Kidney (tissue), 22 donors: ENCODE measurements at places on chromosomes 7 and 10. TPM values are rescaled to one million over a fixed set of nuclear protein-coding genes. Genes with fewer than 3 reads are reported as not detected.
A peak's percentile ranks its signal among the peaks of the same experiment; 100 is the strongest.

ERCC6 gene
- 5.0 TPM for polyA plus RNA-seq

GRCh38 chr10:117677890-117678500 lies 135.4 kb downstream of the EMX2 start:
- no peak for DNase-seq

GRCh38 chr10:78910886-78911285 lies 157.9 kb upstream of the ZMIZ1 start:
- no peak for DNase-seq

DNA sequence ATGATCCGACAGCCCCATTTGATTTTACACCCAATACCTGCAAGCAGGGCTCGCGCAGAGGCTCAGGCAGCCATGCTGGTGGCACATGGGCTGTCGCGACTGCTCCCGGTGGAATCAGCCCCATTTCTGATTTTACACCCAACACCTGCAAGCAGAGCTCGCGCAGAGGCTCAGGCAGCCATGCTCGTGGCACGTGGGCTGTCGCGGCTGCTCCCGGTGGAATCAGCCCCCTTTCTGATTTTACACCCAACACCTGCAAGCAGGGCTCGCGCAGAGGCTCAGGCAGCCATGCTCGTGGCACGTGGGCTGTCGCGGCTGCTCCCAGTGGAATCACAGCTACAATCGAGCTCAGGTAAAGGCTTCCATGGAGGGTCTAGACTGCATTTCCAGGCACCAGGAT lies 244.1 kb downstream of the PTPRN2 start:
- no peak for DNase-seq

CPVL gene
- 104 TPM for polyA plus RNA-seq

- no peak for DNase-seq
Observed at GRCh38 chr10:58740620-58741369, 228.1 kb downstream of the BICC1 start.

DNA sequence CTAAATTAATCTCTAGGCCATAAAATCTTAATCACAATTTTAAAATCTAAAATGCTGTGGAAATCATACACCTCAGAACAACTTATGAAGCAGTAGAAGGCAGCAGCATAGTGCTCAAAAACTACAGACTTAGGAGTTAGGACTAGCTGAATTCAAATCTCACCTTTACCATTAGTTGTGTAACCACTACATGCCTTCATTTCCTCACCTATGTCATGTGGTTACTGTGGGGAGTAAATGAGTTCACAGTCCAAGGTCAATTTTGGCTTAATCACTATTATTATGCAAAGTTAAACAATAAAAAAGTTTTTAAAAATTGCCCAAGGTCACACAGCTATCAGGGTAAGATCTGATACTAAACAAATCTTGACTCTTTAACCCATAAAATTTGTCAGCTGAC lies 37.0 kb downstream of the SNX13 start:
- no peak for DNase-seq

ACTA2 gene
- polyA plus RNA-seq, result 378 TPM

ZNF789 gene
- 10.6 TPM for polyA plus RNA-seq

TRPV6 gene
- polyA plus RNA-seq, result 5.5 TPM

ATP6V0A4 gene
- polyA plus RNA-seq, result 140 TPM

- DNase-seq, result no peak
Observed at GRCh38 chr7:99449326-99449725, 10.6 kb downstream of the CPSF4 start.

- DNase-seq, result no peak
Observed at GRCh38 chr10:51369903-51370302, 295.6 kb downstream of the PRKG1 start.

- DNase-seq, result peak; percentile 95
Observed at GRCh38 chr10:4825868-4826791, at the start of gene AKR1E2. TSS of gene AKR1E2 (plus strand) at chr10:4826207. CDS start at chr10:4826325, 118 bp downstream.

MMS19 gene
- 49.7 TPM for polyA plus RNA-seq

DNA sequence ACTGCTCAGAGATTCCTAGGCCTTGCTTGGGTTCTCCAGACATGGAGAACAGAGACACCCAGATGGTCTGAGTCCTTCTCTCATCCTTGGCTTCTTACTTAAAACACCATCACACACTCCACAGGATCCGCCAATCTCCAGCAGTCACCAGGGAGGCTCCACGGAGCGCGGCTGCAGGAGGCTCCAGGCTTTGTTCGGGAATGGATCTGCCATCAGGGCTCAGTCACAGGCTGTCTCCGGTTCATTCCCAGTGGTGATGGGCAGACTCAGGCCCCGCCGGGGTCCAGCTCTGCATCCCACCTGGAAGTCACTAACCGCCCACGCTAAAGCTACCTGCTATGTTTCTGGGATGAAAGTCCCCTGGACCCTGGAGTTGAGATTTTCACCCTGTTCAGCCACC lies 312.9 kb downstream of the TCERG1L start:
- DNase-seq, result no peak

DNA sequence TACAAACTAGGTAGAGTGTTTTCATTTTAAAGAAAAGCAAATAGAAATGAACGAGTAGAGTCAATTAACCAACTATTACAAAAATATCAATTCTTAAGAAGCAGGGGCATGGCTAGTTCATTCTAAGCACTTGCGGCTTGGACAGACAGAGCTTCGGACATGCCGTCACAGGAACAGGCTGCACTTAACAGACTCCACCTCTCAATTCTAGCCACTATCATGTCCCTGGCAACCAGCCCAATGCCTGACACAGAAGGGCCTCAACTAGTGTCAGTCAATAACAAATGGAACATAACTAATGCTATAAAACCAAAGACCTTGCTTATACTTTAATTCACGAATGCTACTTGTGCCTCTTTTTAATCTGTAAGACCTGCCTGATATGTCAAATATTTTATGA lies 74.4 kb downstream of the TPK1 start:
- no peak for DNase-seq

DNA sequence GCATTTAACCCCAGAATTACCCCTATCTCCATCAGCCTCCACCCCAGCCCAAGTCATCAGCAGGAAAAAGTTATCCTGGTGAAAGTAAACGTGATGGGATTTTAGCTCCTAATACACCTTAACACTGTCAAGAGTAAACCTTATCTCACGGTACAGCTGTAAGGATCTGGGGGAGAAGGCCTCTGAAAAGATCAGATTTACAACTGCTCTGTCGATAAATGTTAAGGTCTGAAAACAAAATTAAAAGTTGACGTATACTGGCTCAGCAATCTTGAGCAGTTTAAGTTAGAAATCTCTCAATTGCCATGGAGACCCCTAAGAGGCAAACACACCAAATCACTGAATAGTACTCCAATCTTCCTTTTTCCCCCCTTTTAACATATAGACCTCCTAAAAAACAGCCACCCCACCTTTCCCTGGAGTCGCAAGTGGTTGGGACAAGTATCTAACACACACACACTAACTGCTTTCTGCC lies 6.1 kb downstream of the SKAP2 start:
- DNase-seq, result no peak

CFAP46 gene
- 3.8 TPM for polyA plus RNA-seq

DNA sequence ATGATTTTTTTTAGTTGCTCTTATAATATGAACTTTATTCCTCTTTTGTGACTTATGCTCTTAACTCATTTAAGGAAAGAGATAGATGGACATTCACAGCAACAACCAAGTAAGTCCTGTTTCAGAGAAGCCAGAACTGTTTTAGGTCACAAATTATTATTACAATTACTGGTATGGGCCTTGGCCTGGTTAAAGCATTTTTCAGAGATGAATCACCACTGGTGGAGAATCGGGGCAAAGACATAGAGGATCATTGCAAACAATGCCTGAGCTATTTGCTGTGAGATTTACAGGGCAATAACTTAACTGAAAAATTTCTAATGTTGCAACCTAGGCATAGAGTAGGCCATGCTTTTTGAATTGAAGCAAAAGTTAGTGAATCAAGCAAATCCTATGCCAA lies 138.0 kb upstream of the YAE1 start:
- no peak for DNase-seq

DNA sequence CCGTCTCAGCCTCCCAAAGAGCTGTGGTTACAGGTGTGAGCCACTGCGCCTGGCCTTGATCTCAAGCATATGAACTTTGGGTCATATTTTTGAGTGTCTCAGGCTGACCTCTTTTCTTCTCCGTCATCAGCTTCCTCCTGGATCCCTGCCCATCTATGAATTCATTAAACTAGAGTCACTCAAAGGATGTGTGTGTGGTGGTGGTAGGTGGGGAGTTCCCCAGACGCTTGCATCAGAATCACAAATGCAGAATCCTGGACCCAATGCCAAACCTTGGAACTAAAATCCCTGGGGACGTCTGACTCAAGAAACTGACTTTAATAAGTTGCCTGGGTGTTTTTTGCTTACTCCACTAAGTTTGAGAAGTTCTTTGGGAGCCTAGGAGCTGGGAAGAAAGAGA lies 6.7 kb upstream of the CREB5 start:
- DNase-seq, result peak; percentile 16

TUBB8 gene
- not detected for polyA plus RNA-seq

- no peak for DNase-seq
Observed at GRCh38 chr10:28072573-28072972, 73.7 kb upstream of the ODAD2 start.

DNA sequence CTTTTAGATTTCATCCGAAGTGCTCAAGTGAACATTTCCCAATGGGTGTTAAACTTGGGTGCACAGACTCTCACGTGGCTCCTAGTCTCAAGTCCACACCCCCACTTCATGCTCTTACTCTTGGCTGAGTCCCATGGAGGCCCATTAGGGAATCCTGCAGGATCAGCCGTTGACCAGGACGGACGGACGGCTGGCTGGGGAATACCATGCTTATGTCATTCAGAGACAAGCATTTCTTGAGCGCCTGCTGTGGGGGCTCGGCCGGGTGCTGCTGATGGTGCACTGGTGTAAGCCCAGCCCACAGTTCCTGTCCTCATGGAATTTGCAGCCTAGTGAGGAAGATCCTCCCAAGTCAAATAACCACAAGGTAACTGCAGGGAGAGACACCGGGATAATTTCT lies 44.7 kb downstream of the PITRM1 start:
- DNase-seq, result no peak

DNAJC12 gene
- polyA plus RNA-seq, result 33.9 TPM

VAX1 gene
- not detected for polyA plus RNA-seq
